ENCODE measurements at places on chromosomes 16 and 17.
A peak's percentile ranks its signal among the peaks of the same experiment; 100 is the strongest.

DNA sequence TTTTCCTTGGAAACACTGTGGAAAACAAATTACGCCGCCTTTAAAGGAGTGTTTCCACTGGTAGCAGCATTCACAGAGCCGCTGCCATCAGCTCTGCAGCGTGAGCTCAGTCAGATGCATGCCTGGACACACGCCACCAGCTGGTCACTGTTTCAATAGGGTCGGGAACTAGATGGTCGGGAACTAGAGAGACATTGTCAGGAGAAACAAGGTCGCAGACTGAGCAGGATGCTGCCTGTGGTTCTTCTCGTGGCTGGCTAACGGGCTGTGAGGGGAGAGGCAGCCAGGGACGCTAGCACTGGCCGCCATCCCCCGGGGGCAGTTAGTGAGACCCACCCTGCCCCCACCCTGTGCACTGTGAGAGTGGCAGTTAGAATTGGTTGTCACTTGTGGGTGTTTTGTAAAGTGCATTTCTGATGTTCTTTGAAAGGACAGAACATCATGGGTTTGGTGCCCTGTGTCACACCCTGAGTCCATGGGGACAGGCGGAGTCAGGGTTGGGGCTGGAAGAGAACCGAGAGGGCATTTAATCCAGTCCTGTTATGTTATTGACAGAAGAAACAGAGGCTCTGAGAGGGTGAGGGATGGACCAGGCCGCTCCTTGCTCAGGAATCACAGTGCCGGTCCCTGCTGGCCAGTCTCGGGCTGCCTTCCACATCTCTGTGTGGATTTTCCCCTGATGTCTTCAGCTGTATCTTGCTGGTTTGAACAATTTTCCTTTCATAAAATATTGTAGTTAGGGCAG is 86.3 kb downstream of the SPECC1 start:
- peak; percentile 43 for DNase-seq

GRCh38 chr17:55587608-55588139 is 76.4 kb upstream of the SMIM36 start:
- no peak for DNase-seq

DNA sequence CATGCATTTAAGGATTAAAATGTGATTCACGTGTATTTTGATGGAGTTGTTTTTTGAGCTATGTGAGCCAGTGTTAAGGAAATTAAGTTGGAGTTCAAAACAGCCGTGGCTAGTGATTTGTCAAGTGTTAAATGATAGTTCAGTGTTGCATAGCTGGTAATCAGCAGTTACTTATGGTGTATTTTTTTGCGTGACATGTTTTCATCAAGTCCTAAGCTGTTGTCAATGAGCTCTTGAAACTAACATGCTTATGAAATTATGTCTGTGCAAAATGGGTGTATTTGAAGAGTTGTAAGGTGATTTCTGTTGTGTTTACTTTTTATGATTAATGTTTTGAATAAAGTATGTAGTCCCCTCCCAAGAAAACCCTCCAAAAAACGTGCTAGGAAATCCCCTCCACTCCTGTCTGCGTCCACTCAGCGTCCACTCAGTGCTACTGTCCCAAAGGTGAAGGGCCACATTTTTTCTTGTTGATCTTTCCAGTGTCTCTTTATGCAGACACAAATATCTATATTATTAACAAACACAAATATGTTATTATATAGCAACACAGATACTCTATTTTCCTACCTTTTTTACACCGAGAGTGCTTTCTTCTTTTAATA is 30.0 kb downstream of the USP10 start:
- no peak for DNase-seq

- no peak for DNase-seq
Measured at GRCh38 chr16:83995754-83996153, 27.7 kb downstream of the NECAB2 start.

DNA sequence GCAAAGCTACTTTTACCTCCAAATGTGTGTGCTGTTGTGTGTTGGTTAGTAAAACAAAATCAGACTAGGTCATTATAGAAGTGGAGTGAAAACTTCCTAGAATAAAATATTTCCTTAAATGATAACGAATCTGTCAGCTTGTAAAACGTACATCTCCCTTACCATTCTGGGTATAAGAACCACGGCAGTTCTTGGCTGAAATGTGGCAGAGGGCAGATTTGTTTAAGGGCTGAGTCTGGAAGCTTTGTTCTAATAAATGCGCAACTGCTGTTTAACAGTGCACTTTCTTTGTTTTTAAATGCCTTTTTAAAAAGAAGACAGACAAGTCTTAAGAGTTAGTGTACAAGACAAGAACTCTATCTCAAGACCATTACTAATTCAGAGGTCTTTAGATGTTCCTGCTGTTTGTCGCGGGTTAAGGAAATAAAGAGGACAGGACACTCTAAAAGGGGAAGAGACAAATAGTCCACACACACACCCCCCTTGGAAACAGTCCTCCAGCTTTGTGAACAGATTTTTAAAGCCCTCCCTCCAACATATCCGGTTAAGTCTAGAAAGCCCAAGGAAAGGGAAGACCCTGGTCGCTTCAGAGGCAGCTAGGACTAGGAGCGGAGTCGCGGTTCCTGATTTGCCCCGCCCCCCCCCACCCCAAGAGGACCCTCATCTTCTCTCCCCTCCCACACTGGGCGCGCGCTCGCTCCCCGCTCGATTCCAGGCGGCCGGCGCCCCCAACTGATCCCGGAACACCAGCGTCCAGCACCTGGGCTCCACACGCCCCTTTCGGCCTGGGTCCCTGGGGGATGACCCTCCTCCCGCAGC is 658 bp downstream of the SYNRG start:
- DNase-seq = no peak

DNA sequence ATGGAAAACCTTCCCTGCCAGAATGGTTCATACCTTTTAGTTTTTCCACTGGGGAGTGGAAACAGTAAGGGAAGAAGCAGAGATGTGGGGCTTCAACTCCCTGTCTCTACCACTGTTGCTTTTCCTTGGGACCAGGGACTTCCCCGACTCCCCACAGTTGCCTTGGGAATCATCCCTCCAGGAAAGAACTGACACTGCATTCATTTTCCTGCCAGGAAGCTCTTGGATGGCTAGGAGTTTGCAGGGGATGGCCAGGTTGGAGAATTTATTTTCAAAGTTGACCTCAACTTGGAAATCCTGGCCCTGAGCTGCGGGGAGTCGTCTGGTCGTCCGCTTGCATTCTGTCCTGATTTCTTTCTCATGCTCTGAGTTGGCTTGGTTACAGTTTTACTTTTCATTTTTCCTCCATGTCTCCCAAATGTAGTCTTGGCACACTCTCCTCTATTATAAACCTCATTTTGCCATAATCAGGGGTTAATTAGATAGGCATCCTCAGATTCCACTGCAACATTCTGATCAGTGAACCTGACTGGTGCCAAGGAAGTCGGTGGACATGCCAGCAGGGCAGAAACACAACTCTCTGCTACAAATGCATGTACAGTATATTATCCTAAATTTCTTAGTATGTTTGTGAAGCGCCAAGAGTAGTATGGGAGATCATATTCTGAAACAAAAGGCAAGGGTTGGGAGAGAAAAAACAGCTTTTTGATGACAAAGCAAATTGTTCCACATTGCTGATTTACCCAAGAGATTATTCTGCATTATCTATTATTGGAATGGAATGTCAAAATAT is 220.5 kb upstream of the XYLT1 start:
- DNase-seq = no peak

- no peak for DNase-seq
Measured at GRCh38 chr17:40727447-40728231, 24.1 kb upstream of the KRT24 start.

DNA sequence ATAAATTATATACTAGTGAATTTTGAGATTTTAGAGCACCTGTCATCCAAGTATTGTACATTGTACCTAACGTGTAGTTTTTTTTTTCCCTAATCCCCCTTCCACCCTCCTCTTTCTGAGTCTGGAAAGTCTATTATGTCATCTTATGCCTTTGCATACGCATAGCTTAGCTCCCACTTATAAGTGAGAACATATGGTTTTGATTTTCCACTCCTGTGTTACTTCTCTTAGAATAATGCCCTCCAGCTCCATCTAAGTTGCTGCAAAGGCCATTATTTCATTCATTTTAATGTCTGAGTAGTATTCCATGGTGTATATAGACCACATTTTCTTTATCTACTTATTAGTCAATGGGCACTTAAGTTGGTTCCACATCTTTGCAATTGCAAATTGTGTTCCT is 177.0 kb upstream of the C16orf82 start:
- no peak for DNase-seq

DNA sequence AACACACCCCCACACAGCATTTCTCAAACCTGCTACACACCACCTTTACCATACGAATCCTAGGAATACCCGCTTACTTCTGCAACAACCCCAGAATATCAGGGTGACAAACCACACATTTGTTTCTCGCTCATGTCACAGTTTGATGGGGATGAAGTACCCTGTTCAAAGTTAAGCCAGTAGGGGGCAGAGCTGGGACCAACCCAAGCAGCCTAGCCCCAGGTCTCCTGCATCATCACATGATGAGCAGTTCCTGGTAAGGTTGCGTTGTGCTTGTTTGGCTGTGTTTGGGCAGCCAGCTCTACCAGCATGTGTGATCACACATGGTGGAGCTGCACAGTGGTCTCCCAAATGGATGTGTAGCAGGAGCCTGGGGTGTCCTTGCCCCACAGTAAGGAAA is 103.6 kb upstream of the C16orf82 start:
- DNase-seq = no peak

DNA sequence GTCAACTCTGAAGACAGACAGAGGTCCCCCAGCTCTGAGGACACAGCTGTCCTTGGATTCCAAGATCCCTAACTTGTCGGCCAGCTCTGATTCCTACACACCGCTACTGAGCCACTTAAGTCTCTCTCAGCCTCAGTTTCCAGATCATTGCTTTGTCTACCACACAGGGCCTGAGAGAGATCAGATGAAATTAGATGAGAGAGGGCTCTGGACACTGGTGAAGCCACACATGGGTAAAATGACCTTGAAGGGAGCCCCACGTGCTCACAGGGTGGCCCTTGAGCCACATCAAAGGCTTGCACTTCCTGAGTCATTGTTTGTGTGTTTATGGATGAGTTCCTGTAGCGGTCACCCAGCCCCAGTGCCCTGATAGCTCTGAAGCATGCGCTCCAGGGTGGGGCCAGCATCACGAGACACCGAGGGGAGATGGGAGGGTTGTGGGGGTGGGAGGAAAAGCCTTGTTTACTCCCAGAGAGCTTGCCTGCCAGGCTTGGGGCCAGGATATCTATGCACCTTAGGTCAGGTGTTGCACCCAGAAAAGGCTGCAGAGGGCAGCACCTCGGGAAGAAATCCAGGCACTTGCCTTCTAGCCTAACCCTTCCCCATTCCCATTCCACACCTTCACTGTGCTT is 32.7 kb upstream of the SLC6A2 start:
- no peak for DNase-seq

DNA sequence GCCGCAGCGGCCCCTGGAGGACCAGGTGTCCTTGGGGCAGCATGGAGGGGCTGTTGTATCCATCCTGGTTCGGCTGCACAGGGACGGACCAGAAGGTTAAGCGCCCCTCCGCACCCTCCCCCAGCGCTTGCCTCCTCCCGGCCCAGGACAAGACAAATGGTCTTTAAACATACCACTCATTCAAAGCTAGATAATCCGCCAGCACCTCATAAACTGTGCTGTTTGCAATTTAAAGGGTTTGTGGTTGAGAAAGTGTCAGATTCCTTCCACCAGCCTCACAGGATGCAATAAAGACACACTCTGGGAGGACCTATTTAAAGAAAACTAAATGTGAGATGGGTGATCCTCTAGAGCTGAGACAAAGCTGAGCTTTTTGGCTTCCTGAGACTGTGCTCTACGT is 426.2 kb upstream of the EEF2KMT start:
- DNase-seq = no peak

DNA sequence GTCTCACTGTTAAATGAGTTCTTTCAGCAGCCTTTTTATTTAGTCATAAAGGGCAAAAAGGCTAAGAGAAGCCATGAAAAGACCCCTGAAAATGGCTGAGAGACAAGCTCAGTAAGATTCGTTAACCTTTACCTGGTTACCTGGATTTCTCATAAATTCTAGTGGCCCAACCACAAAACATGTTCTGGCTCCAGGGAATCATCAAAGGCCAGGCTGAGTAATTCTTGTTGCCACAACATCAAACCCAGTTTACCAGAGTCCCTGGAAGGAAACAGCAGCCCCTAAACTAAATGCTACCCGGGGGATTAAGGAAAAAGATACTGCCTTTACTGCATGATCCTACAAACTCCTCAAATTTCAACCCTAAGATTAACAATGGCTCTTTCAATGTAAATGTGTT is 15.8 kb downstream of the CYTH1 start:
- no peak for DNase-seq

DNA sequence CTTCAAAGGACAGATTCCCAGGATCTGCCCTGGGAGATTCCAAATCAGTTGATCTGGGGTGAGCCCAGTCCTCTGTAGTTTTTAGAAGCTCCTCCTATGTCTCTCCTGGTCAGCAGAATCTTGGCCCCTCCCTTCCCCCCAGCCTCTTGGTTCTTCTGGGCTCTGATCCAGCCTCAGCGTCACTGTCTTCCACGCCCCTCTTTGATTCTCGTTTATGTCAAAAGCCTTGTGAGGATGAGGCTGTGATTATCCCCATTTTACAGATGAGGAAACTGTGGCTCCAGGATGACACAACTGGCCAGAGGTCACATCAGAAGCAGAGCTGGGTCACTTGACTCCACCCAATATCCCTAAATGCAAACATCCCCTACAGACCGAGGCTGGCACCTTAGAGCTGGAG is 840 bp upstream of the CDH5 start:
- DNase-seq = no peak

GRCh38 chr17:16273499-16273898 is 56.5 kb downstream of the PIGL start:
- no peak for DNase-seq

DNA sequence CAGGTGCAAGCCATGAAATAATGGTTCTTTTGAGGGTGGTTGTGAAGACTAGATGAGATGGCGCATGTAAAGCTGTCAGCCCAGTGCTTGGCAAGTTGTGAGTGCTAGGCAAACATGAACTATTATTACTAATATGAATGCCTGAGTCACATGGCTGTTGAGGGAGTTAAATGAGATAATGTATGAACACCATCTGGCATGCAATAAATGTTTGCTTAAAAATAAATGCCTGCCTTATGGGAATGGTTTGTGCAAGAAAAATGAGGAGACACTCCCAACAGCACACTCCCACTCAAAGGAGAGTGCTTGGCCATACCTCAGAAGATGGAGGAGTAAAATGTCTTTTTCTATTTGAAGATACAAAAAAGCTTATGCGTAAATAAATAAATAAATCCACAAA is 3.6 kb downstream of the MAPK3 start:
- DNase-seq = no peak

DNA sequence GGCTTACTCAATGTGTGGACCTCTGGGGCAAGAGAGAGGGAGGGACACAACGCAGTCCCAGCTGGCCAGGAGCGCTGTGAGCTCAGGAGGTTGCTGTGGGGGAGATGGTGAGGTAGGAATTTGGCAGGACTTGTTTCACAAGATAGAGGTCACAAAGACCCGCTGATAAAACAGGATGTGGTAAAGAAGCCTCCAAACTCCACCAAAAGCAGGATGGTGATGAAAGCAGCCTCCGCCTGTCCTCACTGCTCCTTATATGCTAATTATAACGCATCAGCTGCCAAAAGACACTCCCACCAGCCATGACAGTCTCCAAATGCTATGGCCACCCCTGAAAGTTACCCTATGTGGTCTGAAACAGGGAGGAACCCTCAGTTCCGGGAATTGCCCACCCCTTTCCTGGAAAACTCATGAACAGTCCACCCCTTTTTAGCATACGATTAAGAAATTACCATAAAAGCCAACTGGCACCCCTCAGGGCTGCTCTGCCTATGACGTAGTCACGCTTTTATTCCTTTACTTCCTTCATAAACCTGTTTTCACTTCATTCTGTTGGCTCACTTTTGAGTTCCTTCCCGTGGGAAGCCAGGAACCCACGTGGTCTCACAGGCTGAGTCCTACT is 5.3 kb upstream of the EIF4A3 start:
- DNase-seq = no peak

- DNase-seq = no peak
Measured at GRCh38 chr16:71671165-71671564, 45.2 kb downstream of the MARVELD3 start.
